Adrenal gland (tissue), 19 donors: ENCODE measurements at places on chromosomes 11 and 22.

DNA sequence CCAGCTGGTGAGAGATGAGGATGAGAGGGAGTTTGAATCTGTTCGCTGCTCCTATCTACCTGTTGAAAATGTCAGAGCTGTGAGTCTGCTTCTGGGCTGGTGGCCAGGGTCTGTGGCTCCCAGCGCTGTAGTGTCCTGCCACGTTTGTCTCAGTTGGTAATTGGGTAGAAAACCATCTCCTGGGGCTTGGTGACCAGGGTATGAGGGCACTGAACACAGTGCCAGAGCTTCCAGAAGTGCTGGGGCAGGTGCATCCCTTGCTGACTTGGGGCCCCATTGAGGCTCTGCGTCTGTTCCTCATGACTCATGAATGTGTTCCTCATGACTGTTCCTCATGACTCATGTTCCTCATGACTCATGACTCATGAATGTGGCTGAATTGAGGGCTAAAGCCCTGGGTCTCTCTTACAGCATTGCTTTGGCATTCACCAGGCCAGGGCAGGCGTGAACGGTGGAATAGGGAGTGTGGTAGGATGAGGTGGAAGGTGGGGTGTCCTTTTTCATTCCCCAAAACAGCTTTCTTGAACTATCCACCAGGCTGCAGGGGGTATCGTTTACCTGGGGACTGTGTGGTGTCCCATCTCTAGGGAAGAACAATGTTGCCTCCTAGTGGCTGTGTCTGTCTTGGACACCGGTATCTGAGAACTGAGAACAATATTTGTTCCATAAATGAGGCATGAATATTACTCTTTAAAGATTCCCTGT, 139.5 kb downstream of the COMMD9 start:
- DNase-seq: peak; percentile 84

GRCh38 chr22:42368379-42369249, 63.6 kb downstream of the NFAM1 start:
- peak; percentile 61 for DNase-seq

- no peak for DNase-seq
Observed at GRCh38 chr22:22935056-22935545, 47.5 kb downstream of the IGLL5 start.

DNA sequence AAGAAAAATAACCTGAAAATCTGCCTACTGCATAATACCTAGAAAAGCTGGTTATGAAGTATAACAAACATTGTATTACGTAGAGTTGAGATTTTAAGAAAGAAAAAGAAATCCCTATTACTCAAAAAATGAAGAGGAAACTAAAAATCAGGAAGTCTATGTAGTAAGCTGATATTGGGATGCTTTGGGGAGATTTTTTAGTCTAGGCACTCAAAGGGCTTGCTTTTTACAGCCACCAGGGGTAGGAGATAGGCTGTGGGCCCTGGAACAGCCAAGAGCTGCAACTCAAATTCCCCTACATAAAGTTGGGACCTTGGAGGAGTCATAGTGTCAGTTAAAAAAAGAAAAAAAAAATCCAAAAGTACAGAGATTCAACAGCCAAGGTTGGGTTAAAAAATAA, 90.4 kb downstream of the RELT start:
- DNase-seq: no peak

DNA sequence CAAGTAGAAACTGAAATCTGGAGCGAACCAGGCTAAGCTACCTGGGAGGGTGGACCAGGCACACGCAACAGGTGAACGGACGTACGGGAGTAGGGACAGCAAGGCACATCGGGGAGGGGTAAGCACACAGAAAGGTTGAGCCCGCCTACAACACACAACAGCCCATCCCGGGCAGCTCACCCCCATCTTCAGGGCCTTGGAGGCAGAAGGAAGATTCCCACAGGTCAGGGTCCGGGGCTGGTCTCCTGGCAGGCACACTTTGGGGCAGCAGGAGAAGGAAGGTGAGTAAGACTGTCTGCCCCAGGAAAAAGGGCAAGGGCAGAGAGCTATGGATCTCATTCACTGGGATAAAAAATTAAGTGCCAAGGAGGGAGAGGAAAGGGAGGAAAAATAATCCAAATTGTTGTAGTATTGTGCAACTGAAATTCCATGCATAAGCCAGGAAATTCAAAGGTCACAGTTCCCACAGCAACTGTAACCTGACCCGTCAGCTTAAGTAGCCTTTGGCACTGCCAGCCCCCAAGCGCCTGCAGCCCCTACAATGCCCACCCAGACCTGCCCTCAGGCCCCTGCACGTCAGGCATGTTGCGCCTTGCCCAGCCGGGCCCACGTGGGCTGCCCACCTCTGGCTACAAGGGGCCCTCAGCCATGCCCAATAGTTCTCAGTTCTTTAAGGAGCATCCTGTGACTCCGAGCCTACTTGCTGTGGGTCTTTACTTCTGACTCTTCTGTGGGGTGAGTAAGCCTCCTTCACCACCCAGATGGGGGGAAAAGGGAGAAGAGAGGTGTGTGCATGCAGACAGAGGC, 51.8 kb downstream of the MICAL3 start:
- peak; percentile 62 for DNase-seq

DNA sequence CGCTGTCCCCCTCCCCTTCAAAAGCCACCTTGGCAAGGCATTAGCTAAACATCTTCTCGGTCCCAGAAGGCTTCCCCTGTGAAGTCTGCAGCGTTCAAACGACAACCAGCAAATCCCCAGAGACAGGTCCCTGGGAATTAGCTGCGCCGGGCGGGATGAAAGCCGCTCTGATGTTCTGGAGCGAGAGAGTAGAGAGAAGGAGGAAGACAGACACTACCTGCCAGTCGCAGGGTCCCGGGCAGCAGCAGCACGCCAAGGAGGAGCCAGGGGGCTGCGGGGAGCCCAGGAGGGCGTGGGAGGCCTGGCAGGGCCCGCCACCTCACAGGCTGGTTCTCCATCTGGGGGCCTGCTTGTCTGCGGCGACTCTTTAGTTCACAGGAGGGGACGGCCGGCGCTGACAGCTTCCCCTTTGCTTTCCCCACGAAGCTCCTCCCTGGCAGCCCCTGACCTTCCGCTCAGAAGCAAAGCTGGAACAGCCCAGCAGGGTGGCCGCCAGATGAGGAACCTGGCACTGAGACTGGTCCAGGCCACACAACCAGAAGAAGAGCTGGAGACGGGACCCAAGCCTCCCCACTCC, at the start of gene NFAM1:
Gene NFAM1 (minus strand): TSS at position 384 of the 577 bp plus-strand sequence. CDS start 46 bp downstream, at position 338.
- DNase-seq: no peak

DNA sequence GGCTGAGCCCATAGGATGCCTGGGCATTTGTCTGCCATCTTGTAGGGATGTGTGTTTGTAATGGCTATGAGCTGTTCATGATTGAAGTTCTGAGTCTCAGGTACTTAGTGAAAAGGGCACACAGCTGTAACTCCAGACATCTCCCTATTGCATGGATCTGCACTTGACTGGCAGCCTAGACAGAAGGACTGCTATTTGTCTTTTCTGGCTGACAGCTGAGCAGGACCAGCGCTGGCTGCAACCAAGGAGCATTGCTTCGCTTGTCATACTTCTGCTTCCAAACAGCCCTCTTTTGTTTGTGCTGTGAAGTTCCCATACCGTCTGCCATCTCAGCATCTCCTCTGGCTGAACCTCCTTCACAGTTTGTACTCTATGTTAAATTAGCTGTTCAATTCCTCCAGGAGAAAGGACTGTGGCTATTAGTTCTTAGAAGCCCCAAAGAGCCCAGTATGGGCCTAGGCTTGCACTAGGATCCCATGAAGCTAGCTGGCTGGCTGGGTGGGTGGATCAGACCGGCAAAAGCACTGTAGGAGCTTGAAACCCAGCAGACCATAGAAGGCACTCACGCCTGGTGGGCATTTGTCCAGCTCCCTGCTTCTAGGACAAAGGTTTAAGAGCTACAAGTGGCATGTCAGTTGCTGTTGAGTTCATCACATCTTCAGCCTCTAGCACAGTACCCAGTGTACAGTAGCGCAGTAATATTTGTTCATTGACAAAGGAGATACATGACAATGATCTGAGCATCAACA, 20.4 kb downstream of the HIRA start:
- no peak for DNase-seq

GRCh38 chr11:70109006-70109405, 30.9 kb downstream of the ANO1 start:
- DNase-seq: peak; percentile 29

DNA sequence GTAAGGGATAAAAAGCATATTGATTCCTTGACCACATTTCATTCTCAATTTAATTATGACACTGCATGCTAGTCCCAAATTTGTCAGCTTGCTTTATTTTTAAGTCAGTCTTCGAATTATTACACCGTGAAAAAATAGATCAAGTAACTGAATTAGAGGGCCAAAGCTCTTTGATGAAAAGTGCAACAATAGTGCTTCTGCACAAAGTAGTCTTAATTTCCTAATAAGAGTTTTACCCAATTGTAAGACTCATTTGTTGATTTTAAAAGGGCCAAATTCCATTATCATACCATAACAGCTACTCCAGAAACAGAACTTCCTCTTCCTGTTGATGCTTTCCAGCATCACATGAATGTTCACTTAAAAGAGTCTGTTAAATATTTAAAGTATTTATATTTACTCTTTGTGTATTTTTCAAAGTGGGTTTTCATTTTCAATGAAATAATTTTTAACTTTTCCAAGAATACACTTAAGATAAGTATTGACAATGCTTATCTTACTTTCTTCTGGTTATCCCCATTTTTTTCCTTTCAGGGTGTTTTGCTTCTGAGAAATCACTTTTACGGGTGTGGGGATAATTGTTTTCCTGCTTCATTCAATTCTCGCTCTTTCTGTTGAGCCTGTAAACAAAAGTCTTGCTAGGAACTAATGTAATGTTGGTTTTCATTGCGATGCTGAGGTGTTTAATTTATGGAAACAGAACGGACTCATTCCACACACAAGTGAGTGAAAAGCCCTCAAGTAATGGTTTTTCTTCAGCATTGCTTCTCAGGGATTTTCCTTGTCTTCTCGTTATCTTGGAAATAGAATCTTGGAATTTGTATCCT, 2.1 kb downstream of the ARHGEF12 start:
- no peak for DNase-seq

GRCh38 chr11:2586087-2586792, 113.6 kb downstream of the KCNQ1OT1 start:
- peak; percentile 24 for DNase-seq

DNA sequence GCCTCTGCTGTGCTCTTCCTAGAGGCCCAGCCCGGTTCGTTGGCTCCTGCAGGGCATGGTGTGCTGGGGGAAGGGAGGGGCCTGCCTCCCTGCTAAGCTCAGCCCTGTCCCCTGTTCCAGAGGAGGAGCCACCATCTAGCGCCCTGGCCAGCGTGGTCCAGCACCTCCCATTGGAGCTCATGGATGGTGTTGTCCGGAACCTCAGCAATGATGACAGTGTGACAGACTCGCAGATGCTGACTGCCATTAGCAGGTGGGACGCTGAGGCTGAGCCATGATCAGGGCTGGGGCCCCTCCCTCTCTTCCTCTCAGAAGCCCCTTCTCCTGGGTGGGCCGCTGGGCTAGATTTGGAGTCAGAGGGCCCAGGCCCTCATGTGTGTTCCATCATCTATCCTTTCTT, 9.1 kb downstream of the USP35 start:
- no peak for DNase-seq

GRCh38 chr22:49068861-49069500, 758.7 kb downstream of the BRD1 start:
- DNase-seq: no peak

DNA sequence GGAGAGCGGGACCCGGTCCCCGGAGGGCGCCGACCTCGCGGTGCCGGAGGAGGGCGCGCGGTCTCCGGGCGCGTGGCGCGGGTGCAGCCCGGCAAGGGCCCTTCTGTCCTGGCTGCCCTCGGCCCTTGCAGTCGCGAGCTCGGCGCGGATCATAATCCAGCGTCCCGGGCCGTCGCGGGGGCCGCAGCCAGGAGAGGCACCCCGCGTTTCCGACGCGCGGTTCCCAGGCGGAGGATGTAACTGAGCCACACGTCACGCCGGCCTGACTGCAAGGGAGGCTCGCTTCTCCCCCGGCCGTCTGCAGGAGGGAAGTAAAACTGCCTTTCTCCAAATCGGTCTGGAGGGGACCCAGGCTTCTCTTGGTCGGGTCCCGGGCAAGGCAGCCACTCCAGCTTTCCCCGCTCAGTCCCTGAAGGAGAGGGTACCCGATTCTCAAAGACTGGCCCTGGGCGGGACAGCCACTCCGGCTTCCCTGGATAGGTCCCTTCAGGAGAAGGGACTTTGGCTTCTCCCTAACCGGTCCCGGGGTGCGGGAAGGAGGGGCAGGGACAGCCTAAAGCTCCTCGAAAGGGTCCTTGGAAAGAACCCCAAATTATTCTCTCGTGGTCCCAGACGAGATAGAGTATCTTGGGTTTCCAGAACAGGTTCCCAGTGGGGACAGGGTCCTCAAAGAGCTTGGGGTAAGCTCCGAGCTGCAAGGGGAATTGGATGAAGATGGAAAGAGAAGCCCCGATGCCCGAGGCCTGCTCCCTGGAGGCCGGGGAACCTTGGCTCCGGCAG, 836 bp downstream of the SPON1 start:
- peak; percentile 20 for DNase-seq

GRCh38 chr11:16862726-16863125, 124.3 kb downstream of the C11orf58 start:
- no peak for DNase-seq

- DNase-seq: no peak
Observed at GRCh38 chr11:69084371-69084770, 35.6 kb downstream of the TPCN2 start.

DNA sequence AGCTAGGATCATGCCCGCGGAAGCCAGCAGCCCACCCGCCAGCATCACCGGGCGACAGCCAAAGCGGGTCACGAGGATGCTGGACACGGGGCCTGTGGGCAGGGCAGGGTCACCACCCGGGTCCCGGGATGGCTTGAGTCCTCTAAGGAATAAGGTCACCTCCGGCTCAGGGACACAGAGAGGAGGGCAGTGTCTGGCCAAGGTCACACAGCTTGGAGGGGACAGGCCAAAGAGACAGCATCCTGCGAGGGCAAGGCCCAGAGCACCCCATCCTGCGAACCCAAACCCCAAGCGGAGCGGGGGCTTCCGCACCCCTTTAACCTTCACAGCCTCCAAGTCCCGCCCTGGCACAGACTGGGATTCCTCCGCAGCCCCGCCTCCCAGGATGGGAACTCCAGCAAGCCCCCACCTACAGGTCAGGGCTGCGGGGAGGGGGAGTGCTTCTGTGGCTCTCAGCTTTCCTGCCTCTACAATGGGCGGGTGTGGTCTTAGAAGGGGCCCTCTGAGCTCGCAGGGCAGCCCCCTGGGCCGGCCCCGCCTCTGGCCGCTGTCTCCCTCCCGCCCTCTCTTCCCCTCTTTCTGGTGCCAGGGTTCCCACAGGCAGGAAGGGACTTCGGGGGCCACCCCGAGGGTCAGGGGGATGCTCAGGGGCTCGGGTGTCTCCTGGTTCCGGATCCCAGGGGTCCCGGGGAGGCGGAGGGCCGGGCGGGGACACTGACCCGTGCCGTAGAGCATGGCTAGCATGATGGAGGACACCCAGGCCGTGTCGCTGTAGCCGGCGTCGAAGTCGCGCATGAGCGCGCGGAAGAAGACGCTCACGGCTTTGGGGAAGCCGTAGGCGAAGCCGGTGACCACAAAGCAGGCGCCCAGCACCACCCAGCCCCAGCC, 1.8 kb downstream of the SLC16A8 start:
- no peak for DNase-seq

- no peak for DNase-seq
Observed at GRCh38 chr11:16921019-16921418, 93.2 kb downstream of the PLEKHA7 start.

DNA sequence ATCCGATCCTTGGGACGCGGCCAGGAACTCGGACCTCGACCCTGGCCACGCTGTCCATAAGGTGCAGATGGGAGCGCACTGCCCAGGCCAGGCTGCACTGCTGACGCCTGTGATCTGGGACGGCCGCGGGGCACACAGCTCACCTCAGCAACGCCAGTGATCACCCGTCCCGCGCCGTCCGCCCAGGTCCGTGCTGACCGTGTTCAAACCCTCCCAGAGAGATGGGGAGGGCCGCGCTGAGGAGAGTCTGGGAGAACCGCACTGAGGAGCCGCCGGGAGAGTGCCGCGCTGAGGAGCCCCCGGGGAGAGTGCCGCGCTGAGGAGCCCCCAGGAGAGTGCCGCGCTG, 636 bp downstream of the KCNQ1OT1 start:
- peak; percentile 44 for DNase-seq
